ENCODE measurements at places on chromosomes 6 and 20.
A peak's percentile ranks its signal among the peaks of the same experiment; 100 is the strongest.

DNA sequence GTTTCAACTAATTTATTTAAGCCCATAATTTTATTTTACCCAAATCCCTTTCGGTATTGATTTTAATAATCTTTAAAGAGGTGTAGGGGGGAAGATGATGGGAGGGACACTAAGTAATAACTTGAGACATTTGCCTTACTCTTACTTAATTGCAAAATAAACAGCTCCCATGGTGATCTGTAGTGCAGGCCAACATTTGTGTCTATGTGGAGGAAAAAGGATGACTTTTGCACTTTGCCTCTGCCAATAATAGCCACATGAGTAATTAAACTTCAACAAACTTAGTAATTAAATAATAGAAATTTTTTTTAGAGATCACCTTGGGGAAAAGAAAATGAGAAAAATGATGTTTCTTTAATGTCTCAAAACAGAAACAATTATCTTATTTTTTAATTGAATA, 29.9 kb upstream of the CD2AP start:
- DNase-seq, result no peak

DNA sequence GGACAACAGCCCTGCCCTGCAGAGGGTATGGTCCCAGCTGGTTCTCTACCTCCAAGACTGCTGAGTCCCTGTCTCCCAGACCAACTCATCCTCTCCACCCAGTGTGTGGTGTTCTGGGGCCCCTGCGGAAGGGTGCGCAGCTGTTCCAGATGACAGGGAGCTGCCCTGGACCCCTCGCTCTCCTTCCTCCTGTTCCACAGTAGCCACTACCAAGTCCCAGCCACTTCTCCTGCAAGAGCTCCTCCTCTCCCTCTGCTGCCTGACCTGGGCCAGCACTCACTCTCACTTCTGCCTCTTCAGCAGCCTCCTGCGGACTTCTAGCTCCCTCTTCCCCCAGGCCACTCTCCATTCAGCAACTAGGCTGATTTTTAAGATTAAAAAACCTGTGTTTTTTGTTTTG, 40.1 kb upstream of the TMEM181 start:
- DNase-seq, result no peak

GRCh38 chr6:49527320-49527719, 23.1 kb upstream of the C6orf141 start:
- DNase-seq, result no peak

DNA sequence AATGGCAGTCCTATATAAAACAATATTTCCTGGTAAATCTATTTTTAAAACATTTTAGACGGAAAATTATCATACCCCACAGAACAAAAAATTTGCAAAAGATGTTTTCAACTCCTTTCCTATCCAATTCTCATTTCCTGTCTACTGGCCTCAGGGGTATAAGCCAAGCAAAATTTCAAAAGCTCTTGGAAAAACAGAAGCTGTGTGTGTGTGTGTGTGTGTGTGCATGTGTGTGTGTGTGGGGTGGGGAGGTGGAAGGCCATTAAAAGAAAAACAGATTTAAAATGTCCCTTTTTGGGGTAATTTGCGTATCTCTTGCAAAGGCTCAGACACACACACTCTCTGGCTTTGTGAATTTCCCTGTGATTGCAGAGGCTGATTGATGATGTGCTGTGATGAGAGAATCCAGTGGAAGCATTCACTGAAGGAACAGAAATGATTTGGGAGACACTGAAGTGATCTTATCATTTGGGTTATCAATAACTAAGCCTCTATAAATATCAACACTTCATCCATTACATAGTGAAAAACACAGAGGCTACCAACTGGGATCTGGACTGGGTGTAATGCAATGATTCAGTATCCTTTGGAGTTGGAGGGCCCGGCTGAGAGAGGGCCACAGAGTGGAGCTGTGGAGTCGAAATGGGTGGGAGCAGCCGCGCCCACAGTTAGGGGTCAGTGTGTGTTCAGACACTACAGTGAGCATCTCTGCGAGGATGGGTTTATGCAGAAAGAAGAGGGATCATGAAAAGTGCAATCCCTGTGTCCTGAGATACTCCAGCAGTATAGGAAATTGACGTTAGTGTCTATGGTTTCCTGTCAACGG, 106.8 kb upstream of the PREP start:
- peak; percentile 4 for DNase-seq

GRCh38 chr6:81752921-81753710, 635 bp upstream of the TENT5A start:
- peak; percentile 93 for DNase-seq

GRCh38 chr20:7470912-7471311, 469.3 kb downstream of the HAO1 start:
- no peak for DNase-seq

GRCh38 chr20:38173237-38174156, 8.4 kb upstream of the TGM2 start:
- no peak for DNase-seq

GRCh38 chr6:75116946-75117345, 88.9 kb downstream of the COL12A1 start:
- DNase-seq, result no peak

- DNase-seq, result no peak
Measured at GRCh38 chr20:23587631-23588030, 18.1 kb downstream of the CST9 start.

- DNase-seq, result no peak
Measured at GRCh38 chr6:11810039-11810541, 31.5 kb upstream of the ADTRP start.

GRCh38 chr6:36702656-36703055, 5.0 kb downstream of the RAB44 start:
- DNase-seq, result no peak
